ENCODE measurements at places on chromosomes 5 and 9. TPM values are rescaled to one million over a fixed set of nuclear protein-coding genes. Genes with fewer than 3 reads are reported as not detected.

- DNase-seq, result no peak
These were observed 7.9 kb upstream of the CARD19 start for GRCh38 chr9:93087971-93088655.

GRCh38 chr9:86926145-86926544 is 21.2 kb downstream of the GAS1 start:
- peak; percentile 0 for DNase-seq

PTGR1 gene
- 86.5 TPM for total RNA-seq

CTNND2 gene
- not detected for total RNA-seq

DNA sequence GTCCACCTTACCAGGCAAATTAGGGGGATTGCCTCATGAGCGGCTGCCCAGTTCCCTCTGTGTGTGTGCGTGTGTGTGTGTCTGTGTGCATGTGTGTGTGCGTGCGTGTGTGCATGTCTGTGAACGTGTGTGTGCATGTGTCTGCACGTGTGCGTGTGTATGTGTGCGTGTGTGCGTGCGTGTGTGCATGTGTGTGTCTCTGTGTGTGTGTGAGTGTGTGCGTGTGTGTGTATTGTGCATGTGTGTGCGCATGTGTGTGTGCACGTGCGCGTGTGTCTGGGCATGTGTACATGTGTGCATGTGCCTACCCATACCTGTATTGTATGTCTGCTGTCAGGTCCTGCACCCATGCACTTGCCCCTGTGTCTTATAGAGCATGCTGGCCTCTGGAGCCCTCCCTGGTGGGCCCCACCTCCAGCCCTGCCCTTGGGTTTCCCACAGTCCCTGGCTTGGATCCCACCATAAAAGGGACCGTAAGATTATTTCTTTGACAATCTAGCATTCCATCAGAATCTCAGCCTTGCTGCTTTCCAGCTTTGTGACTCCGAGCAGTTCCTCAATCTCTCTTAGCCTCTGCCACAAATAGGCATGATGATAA is 9.3 kb downstream of the PSD2 start:
- DNase-seq, result no peak

GRCh38 chr5:97529354-97529985 is 346.4 kb upstream of the RIOK2 start:
- DNase-seq, result no peak

- no peak for DNase-seq
These were observed 93.3 kb downstream of the OTULIN start for GRCh38 chr5:14757850-14758249.

- DNase-seq, result no peak
These were observed 917.5 kb downstream of the TAF11L14 start for GRCh38 chr5:18551716-18552115.

DNA sequence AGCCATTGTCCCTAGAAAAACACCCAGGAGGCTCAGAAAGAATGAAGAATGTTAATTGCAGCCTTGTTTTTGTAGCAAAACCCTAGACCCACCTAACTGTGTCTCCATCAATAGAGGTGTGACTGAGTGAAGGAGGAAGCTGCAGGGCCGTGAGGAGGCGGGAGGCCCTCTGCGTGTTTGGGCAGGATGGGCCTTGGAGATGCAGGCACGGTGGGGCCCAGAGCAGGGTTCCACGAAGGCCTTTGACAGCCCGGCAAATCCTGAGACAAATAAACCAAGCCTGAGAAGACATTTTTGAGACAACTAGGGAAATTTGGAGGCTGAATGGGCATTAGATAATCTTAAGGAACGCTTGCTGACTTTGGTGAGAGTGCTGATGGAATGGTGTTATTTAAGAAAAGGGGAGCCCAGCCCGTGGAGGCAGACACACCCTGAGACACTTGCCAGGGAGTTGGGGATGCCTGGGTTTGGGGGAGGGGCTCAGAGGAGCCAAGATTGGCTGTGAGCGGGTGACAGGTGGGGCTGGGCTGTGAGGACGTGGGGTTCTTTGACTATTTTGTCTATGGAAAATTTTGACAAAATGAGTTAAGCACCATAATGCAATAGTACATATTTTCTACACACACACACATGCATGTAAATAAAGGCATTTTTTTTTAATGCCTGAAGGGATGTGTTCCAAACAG is 48.8 kb downstream of the BARX1 start:
- no peak for DNase-seq

DNA sequence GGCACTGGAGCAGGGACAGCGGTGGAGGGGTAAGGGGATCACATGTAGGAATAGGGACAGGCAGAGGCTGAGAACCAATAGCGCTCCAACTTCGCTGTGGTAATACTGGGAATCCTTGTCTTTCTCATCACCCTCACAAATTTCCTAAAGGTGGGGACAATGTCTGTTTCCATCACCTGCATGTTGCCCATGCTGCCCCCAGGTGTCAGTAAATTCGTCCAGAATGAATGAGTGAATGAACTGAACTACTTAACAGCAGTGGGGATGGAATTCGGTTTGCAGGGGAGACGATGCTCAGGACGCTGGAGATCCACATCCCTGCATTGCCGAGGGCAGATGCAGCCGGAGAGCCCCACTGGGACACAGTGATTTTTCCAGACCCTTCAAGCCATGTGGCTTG is 129.9 kb downstream of the PDZD2 start:
- no peak for DNase-seq

DNA sequence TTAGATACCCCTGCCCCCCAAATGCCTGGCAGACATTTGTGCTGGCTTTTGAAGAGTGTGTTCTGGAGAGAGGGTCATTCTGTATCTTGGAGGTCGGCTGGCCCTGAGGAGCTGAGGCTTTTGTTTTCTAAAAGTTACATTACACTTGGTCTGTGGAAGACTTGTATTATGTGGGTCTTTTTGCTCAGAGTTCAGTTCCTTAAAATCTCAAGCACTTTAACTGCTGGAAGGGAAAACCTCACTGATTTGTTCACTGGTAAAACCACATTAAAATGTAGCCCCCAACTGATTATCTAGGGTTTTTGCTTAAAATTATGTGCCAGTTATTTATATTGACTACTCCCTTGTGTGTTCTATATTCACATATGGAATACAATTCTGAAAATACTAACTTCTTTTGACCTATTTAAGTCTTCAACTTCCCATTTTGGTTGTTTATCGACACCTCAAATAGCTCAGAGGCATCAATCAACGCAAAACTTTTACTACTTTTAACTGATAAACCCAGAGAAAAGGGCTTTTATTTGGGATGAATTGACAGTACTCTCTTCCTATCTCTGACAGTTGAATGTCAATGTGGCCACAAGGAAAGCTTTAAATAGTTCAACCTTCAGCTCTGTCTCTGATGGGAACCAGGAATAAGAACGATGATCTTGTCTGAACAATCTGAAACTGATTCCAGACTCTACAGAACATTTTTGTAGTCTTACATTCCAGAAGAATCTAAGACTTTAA is 54.0 kb upstream of the MAP3K1 start:
- peak; percentile 15 for DNase-seq

HRCT1 gene
- total RNA-seq, result not detected

- no peak for DNase-seq
These were observed 18.1 kb upstream of the MACROH2A1 start for GRCh38 chr5:135417083-135417482.

GRCh38 chr9:83992407-83992806 is 11.8 kb downstream of the RMI1 start:
- peak; percentile 5 for DNase-seq

TMEM252 gene
- total RNA-seq, result not detected

PCDH1 gene
- 2.2 TPM for total RNA-seq

DNA sequence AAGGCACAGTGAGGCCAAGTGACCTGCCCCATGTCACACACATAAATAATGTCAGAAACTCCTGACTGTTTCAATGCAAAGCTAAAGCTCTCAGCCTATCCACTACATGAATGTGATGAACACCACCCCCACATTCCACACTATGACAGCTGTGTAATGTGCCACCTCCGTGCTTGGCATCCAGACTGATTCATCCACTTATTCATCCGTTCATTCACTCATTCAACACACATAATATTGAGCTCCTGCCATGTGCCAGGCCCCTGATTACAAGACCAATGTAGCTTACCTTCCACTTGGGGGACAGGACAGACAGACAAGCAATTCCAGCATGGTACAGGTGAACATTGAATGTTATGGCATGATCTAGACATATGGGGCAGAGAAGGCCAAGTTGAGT is 46.2 kb upstream of the FABP6 start:
- peak; percentile 21 for DNase-seq

GRCh38 chr9:126301985-126302603 is 24.5 kb upstream of the MVB12B start:
- peak; percentile 55 for DNase-seq

DNA sequence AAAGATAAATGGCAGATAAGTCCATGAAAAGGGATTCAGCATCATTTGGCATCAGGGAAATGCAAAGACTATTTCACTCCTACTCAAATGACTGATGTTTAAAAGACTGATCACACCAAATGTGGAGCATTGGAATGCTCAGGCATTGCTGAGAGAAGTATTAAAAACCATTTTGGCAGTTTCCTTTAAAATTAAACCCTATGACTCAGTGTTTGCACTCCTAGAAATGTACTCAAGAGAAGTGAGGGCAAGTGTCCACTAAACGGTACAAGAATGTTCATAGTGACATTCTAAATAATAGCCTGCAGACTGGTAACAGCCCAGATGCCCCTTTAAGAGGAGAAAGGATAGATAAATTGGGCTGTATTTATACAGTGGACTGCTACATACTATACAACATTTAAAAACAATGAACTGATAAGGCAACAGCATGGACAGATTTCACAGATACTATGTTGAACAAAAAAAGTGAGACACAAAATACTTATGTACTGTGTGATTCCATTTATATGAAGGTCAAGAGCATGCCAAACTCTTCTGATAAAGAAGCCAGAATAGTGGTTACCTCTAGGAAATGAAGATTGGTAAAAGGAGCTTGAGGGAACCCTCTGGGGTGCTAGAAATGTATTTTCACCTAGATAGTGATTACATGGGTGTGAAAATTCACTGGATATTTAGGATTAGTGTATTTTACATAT is 24.6 kb downstream of the APC start:
- peak; percentile 2 for DNase-seq

- no peak for DNase-seq
These were observed 235.3 kb downstream of the SEC61B start for GRCh38 chr9:99457406-99457805.
